Stimulated activated naive CD4-positive, alpha-beta T cell (primary cell): ENCODE measurements at places on chromosomes 1 and 21.

DNA sequence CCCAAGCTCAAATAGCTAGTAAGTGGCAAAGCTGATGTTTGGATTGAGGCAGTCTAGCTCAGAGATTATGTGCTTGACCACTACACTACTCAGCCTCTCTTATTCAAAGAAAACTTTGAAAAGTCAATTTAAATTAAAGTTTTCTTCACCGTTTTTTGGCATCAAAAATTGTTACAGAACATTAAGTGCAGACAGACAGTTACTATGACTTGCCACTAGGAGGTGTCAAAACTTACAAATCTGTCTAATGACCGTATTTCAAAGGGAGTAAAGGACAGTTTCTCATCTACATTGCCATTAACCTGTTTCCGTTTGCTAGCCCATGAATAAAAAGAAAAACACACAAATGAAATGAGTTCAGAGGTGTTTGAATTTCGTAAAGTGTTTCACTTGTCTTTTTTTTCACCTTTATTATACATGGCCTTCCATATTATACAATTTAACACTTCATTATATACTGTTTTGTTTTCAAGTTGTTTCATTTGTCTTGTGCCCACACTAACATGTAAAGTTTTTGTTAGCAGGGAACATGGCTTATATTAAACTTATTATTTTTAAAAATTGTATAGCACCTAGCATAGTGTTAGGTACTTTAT lies 57.4 kb upstream of the MTF2 start:
- DNase-seq: no peak

DNA sequence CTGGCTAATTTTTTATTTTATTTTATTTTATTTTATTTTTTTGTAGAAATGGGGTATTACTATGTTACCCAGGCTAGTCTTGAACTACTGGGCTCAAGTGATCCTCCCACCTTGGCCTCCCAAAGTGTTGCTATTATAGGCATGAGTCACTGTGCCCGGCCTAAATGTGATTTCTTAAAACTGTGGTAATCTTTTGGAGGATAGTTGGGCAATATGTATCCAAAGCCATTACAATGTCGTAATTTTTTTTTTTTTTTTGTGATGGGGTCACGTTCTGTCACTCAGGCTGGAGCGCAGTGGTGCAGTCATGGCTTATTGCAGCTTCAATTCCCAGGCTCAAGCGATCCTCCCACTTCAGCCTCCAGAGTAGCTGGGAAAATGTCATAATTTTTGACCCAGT lies 14.2 kb downstream of the ETV3L start:
- DNase-seq: no peak

DNA sequence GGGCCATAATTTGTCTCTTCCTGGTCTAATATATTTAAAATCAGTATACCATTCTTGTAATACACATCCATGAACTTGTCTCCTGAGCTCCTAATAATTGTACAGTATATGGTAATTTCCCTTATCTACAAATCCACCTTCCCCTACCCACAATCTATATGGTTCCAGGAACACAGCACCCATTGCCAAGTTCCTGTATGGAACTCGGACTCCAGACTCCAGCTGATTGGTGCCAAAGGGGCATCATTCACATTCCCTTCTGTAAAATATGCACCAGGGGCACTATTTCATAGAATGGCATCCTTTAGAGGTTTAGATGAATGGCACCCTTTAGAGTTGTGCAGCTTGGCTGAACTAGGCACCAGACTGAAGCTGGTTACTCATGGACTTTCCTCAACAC lies 58.8 kb upstream of the ZSWIM5 start:
- no peak for DNase-seq

GRCh38 chr1:56285554-56286402 lies 293.6 kb downstream of the PLPP3 start:
- DNase-seq: no peak

DNA sequence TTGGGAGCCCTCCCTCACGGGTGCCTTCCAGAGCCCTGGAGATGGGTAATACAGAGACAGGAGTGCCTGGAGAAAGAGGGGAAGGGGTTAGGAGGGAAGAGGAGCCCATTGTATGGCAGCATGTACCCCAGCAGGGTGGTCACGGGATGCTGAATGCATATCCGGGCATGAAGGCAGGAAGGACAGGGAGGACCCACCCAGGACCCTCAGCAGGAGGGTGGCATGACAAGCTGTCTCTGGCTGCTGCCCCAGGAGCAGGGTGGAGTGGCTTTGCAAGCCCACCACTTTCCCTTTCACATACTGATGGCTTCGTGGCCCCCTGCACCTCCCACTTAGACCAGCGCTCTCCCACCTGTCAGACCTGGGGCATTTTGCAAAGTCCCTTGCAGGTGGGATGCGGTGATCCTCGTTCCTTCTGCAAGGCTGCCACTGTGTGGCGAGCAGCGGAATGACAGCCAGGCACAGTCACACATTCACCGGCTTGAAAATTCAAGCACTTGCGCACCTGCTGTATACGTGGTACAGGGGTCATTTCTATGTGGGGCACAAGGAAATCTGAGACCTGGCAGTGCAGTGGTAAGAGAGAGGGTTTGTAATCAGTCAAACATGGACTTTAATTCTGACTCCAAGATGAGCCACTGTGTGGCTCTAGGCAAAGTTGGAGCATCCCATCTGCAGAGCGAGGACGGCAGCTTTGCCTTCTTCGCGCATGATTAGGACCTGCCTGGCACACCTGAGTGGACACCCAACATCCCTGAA lies 53.2 kb upstream of the TMEM51 start:
- DNase-seq: no peak
